SJSA1 (cell line): ENCODE measurements at places on chromosomes 4 and X. TPM values are rescaled to one million over a fixed set of nuclear protein-coding genes. Genes with fewer than 3 reads are reported as not detected.

- H3K27ac ChIP-seq, result no peak overlapping the region
- no peaks in the 10 kb centered on the region for H3K36me3 ChIP-seq
- no peaks in the 10 kb centered on the region for H3K27me3 ChIP-seq
- no peak for DNase-seq
- no peak overlapping the region for H3K4me3 ChIP-seq
Measured at GRCh38 chr4:185721190-185722028, 90.6 kb downstream of the SORBS2 start.

GRCh38 chrX:137194164-137194563 lies 160.4 kb upstream of the GPR101 start:
- H3K27ac ChIP-seq, result no peak overlapping the region
- no peak overlapping the region for H3K4me3 ChIP-seq
- no peaks in the 10 kb centered on the region for H3K36me3 ChIP-seq
- peak; percentile 12 for DNase-seq

The JCHAIN gene
- total RNA-seq, result not detected in 2 replicates

The AFP gene
- total RNA-seq, result 0.74 TPM in 1 of 2 replicates, not detected in the other

GRCh38 chrX:83510510-83511062 lies 2.5 kb downstream of the POU3F4 start:
- H3K4me3 ChIP-seq, result no peak overlapping the region
- H3K27ac ChIP-seq, result no peak overlapping the region
- H3K36me3 ChIP-seq, result no peaks in the 10 kb centered on the region
- no peaks in the 10 kb centered on the region for H3K27me3 ChIP-seq
- no peaks in the 10 kb centered on the region for H3K4me1 ChIP-seq

The BANK1 gene
- total RNA-seq, result not detected in 2 replicates

- no peak overlapping the region for H3K27ac ChIP-seq
- peaks cover 24% of the 10 kb centered on the region for H3K4me1 ChIP-seq
- H3K36me3 ChIP-seq, result no peaks in the 10 kb centered on the region
Measured at GRCh38 chrX:2549876-2550275, 49.1 kb upstream of the DHRSX start.

GRCh38 chr4:185079271-185079905 lies 61.1 kb downstream of the HELT start:
- no peak overlapping the region for H3K4me3 ChIP-seq
- no peak overlapping the region for H3K27ac ChIP-seq
- DNase-seq, result no peak
- peaks cover 35% of the 10 kb centered on the region for H3K27me3 ChIP-seq
- H3K4me1 ChIP-seq, result no peaks in the 10 kb centered on the region
